GM04504 (cell line): ENCODE measurements at places on chromosomes 6 and 20.
A peak's percentile ranks its signal among the peaks of the same experiment; 100 is the strongest.

DNA sequence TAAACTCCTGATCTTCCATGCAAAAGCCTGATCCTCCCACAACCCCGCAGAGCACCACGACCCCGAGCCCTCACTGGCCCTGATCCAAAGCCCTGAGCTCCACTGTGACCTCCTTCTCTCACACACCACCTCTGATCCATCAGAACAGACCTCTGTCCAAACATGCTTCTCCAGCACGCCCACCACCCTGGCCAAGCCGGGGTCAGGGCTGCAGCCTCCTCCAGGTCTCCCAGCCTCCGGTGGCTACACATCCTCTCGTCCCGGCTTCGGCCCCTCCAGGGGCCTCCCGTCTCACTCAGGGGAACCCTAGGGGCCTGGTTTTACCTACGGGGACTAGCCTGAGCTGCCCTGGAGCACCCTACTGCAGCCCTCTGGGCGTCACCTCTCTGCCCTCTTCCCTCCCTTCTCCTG lies 49.1 kb downstream of the FOXF2 start:
- no peak for DNase-seq

GRCh38 chr6:17385660-17386059 lies 7.7 kb upstream of the CAP2 start:
- no peak for DNase-seq

- no peak for DNase-seq
Observed at GRCh38 chr6:93017213-93017612, 402.1 kb downstream of the EPHA7 start.

DNA sequence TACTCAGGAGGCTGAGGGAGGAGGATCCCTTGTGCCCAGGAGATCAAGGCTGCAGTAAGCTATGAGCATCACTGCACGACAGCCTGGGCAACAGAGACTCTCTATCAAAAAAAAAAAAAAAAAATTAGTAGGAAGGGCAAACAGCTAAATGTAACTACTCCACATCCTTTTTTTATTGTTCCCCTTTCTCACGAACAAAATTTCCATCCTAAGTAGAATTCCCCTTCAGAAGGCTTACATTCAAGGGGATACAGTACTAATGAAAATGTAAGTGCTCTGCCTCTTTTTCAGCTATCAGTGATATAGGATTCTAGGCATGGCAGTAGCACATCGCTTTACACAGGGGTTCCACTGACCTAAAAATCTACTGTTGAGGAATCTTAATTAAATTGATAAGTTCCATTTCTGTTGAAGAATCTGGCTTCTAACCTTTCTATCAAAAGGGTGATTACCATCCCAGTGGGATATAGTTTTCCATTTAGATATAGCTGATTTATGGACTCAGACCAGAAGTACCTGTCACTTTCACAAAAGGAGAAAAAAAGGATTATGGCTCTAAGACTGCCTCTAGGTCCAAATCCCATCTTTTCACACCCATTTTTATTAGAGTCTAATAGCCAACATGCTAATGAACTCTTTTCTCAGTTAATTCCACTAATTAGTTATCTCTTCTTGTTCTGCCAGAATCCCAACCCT lies 2.6 kb downstream of the B4GALT5 start:
- no peak for DNase-seq

- no peak for DNase-seq
Observed at GRCh38 chr6:101181006-101181405, 212.5 kb upstream of the GRIK2 start.

GRCh38 chr6:21680611-21681010 lies 87.1 kb downstream of the SOX4 start:
- no peak for DNase-seq

DNA sequence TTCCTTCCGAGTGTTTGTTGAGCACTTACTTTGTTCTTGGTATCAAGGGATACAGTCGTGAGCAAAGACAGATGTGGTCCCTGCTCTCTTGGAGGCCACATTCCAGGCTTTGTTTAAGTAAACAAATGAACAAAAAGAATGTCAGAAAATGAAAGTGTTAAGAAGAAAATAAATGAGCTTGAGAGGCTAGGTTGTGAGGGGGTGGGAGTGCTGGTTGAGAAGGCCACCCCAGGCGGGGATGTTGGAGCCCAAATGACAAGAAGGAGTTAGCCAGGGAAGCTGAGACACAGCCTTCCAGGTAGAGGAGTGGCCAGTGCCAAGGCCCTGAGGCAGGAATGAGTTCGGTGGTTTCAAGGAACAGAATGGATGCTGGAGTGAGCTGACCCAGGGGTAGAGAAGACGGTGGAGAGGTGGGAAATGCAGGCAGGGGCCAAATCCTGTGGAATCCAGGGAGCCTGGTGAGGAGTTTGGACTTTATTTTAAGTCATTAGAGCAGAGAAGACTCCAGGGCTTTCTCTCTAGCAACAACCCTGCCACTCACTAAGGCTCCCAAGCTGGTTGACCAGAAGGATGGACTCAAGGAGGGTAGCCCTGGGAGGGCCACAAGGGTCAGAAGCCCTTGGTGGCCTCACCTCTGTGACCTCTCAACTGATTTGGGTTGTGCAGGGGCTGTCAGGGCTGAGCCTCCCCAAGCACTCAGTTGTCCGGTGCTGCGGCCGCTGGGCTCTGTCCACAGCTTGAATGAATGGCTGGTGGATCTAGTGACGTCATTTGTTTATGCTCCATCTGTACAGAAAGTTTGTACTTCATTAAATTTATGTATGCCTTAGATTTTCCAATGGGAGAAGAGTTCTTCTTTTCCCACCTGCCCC lies 66.0 kb upstream of the STX16 start:
- no peak for DNase-seq

- no peak for DNase-seq
Observed at GRCh38 chr6:73451223-73452106, 632 bp downstream of the CGAS start.

GRCh38 chr6:98946266-98946878 lies 1.4 kb downstream of the FBXL4 start:
- no peak for DNase-seq

DNA sequence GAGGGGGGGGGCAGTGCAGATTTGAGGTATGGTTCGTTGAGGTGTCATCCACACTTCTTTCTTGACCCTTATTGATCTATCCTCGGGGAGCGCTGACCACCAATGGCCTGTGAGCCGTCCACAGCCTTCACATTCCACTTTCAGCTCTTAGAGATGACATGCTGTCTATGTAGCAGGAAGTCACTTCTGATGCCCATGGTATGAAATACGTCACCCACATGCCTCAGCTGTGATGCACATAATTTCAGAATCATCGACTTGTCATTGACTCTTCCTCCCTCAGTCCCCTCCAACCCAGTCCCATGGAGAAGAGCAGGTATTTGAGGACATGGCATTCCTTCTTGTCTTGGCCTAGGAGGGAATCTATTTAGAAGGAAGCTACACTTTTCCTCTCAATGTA lies 4.7 kb upstream of the ADGRF5 start:
- no peak for DNase-seq

GRCh38 chr6:33314943-33315792 lies 1.3 kb upstream of the TAPBP start:
- DNase-seq: no peak

- no peak for DNase-seq
Observed at GRCh38 chr6:99491171-99491570, 24.1 kb downstream of the USP45 start.

DNA sequence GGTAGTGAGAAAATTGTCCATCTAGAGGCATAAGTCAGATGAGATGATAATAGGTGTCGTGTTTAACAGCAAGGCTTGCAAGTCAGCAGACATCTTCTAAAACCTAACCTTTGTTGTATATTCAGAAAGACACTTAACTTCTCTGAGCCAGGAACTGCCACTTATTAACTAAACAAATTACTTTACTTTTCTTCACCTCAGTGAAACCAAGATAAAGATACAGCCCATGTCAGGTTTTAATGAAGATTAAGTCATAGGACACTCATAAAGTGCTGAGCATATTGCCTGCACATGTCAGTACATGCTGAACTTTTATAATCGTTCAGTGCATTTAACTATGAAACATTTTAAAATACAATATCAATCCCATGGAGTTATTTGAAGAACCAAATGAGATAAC lies 286.8 kb downstream of the NKAIN2 start:
- no peak for DNase-seq

GRCh38 chr6:11542863-11543262 lies 5.3 kb downstream of the TMEM170B start:
- DNase-seq: no peak

GRCh38 chr6:34920097-34920496 lies 31.0 kb downstream of the ANKS1A start:
- DNase-seq: no peak

DNA sequence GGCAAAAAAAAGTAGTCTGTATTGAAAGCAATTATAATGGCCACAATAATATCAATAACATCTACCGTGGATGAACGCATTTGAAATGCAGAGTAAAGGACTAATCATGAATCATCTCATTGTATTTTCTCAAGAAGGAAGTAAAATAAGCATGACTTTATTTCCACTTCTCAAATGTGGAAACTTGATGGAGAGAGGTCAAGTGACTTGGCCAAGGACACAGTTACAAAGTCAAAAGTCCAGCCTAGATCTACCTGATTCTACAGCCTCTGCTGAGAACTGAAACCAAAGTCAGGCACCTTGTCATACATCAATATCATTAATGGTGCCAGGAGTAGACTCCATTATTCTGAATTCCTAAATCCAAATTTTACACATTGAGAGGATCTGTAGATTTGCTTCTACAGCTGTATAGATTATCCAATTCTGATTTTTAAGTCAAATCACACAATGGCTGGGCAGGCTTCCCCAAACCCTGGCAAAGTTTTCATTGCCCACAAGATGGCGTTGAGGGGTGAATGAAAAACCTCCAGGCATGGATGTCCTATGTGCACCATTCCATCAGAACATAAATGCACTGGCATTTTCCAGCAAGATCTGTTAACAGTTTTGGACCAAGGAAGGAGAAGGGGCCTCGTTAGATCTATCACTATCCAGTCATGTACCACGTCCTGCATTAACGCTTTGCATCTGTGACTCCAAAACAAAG lies 423.1 kb downstream of the MAFB start:
- DNase-seq: no peak

DNA sequence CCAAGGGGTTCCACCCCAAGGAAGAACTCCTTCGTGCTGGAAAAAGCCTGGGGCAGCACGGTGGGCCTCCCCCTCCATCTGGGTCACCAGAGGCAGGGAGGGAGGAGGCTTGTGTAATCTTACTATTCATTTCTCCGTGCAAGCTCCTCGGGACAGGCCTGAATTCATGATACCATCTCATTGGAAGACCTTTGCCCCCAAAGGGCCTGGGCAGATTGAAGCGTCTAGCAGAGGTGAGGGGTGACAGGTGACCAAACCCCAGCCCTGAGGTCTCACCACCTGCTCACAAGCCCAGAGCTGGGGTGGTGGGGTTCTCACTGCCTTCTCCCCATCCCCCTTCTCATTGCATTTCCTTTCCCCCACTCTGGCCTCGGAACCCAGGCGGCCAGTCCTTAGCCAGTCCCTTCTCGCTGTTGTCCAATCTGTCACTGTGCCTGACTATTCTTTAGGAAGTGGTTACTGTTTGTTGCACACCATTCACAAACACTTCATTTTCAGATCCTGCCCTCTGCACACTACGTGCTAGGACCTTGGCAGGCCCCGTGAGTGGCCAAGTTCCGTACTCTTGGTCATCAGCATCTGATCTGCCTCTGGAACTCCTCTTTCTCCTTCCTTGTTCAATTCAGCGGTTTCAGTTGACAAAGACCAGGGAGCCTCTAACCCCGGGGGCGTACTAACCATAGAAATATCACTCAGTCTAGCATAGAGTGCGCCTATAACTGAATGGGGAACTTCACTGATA lies 137.1 kb downstream of the LY86 start:
- DNase-seq: no peak

GRCh38 chr20:680638-681187 lies 5.1 kb upstream of the SCRT2 start:
- DNase-seq: no peak

DNA sequence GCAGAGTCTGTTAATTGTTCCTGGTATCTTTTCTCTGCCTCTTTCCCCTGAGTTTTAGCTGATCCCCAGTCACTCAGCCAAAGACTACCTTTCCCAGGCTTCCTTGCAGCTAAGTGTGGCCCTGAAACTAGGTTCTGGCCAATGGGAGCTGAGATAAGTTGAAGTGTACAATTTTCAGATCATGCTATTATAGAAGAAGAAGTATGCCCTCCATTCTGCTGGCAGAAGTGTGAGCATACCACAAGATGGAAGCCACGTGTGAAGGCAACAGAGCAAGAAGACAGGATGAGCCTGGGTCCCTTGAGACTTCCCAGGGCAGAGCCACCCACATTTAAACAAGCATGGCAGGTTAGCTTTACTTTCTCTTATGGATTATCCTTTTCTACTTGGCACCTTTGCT lies 273.2 kb downstream of the HIVEP2 start:
- DNase-seq: no peak

GRCh38 chr6:15588971-15589634 lies 73.7 kb downstream of the DTNBP1 start:
- peak; percentile 32 for DNase-seq

GRCh38 chr20:2507875-2508630 lies 662 bp downstream of the ZNF343 start:
- no peak for DNase-seq

- no peak for DNase-seq
Observed at GRCh38 chr6:89392823-89393222, 19.2 kb downstream of the RRAGD start.

DNA sequence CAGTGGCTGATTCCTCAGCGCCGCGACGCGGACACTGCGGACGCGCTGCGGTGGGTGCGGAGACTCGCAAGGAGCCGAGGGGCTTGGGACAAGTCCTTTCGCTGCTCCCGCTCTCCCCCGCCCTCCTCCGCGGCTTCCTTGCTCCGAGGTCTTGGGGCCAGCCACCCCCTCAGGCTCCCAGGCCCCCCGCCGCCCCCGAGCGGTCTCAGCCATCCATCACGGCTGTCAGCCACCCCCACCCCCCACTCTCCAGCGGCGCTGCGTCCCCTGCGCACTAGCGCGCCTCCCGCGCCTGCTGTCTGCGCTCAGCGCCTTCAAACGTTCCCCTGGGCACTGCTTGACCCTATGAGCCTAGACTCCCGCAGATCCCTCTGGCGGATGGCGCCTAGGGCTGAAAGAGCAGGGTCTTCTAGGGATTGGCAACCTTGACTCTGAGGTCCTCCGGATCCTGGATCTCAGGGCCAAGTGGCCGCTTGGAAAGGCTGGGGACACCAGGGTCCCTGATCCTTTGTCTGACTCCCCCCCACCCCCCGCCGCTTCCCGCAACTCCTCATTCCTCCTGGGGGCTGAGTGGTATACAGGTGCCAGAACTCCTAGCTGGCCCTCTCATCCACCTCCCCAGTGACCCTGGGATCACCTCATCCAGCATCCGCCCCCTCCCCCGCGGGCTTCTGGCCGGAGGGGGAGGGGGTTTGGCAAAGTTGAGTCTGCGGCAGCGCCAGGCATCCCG lies 1.4 kb downstream of the SLC12A5 start:
- no peak for DNase-seq

GRCh38 chr20:34426026-34426425 lies 63.0 kb downstream of the ITCH start:
- no peak for DNase-seq
